ENCODE measurements at places on chromosomes 11 and 22. TPM values are rescaled to one million over a fixed set of nuclear protein-coding genes. Genes with fewer than 3 reads are reported as not detected.

Gene SPTBN2
- not detected for total RNA-seq

GRCh38 chr11:101759771-101760450, 154.9 kb upstream of the CEP126 start:
- no peak for DNase-seq

DNA sequence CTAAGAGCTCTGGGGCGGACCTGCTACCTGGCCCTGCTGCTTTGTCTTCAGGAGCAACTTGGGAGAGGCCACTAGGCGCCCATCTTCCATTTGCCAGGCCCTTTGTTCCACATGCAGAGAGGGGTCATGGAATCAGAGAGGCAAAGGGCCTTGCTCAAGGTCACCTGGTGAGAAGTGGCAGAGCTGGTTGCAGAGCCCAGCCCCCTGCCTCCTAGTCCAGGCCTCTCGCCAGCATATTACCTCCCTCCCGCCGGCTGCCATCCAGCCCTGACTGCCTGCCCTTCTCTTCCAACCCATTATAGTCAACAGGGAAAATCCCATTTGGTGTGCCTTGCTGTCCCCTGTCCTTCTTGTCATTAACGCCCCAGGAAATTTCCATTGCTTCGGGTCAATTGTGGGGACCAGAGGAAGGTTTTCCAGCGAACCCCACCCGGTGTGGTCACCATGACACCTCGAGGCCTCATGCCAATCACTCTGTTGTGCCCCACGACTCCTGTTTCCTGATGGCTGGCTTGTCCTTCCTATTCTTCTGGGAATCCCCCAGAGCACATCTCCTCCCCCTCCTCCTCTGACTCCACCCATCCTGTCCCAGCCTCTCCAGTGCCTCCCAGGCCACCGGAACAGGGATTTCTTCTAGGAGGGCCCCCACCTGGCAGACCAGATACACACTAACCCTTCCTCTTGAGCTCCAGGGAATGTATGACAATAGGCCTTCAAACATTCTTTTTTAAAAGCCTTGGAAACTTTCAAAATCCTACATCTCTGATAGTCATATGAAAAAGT, 77.0 kb downstream of the NECTIN1 start:
- DNase-seq: no peak

DNA sequence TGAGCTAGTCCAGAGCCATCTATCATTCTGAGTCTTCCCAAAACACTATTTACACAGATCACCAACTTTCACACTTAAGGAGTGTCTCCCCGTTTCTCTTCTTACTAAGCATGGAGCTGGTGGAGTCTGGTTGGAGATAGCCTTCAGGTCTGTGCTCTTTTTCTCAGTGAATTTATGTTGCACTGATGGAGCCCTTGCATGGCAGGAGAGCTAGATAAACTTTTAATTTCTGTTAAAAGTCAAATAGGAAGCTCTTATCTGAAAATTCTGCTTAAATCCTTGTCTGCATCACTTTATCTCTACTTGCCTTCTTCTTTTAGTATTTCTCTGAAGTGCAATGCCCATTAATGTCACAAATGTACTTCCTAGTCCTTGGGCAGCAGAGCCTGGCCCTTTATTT, 63.4 kb downstream of the ST3GAL4 start:
- no peak for DNase-seq

GRCh38 chr22:49992921-49993648, 19.5 kb downstream of the IL17REL start:
- peak; percentile 75 for DNase-seq

Gene MS4A6A
- total RNA-seq: not detected

All from natural killer cell treated with Interleukin-12 subunit alpha and Interleukin-12 subunit beta and Interleukin-15 and Interleukin-18, amount 100 ng/mL, for 72 hours (primary cell).